ENCODE measurements at places on chromosomes 3 and 15.
A peak's percentile ranks its signal among the peaks of the same experiment; 100 is the strongest.

DNA sequence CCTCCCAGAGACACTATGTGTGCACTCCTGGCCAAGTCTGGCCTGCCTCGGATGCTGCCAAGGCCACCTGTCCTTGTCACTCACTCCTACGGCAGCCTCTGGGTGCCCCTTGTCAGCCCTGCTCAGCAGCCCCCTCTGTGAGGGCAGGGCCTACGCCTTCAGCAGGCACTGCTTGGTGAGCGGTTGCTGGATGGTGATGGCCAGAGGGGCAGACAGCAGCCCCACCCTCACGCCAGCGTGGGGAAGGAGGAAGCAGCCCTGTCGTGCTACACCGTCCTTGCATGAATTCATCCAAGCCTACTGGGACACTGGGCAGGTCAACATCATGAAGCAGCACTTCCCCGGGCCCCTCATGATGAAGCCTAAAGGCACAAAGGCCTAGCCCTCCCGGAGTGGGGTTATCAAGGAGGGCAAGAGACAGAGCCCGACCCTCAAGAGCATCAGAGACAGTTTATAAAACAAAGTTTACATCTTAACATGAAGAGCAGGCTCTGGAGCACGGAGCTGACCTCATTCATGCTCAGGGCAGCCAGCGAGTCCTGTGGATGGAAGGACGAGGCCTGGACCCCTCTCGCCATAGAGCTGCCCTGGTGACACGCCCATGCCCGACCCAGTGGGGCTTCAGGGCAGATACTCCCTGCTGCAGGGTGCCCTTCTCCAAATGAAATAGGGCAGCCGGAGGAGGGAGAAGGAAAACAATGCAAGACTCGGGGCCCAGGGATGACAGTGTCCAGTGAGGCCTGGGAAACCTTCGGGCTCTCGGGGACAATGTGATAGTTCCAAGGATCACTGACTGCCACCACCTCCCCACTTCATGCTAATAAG is 25.3 kb downstream of the CHDH start:
- DNase-seq, result no peak

DNA sequence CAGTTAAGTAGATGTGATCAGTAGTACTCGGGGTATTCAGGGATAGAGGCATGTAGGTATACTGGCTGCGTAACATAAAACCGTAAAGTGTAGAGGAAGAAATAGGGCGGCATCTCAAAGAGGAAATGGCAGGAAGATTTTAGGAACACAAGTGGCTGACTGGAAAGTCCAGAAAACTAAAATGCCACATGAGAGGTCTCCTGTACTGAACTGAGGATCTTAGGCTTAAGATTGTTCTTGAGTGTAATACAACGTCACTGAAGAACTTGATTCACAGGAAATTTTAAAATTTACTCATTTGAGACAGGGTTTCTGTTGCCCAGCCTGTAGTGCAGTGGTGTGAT is 2.3 kb upstream of the LMLN start:
- DNase-seq, result no peak

DNA sequence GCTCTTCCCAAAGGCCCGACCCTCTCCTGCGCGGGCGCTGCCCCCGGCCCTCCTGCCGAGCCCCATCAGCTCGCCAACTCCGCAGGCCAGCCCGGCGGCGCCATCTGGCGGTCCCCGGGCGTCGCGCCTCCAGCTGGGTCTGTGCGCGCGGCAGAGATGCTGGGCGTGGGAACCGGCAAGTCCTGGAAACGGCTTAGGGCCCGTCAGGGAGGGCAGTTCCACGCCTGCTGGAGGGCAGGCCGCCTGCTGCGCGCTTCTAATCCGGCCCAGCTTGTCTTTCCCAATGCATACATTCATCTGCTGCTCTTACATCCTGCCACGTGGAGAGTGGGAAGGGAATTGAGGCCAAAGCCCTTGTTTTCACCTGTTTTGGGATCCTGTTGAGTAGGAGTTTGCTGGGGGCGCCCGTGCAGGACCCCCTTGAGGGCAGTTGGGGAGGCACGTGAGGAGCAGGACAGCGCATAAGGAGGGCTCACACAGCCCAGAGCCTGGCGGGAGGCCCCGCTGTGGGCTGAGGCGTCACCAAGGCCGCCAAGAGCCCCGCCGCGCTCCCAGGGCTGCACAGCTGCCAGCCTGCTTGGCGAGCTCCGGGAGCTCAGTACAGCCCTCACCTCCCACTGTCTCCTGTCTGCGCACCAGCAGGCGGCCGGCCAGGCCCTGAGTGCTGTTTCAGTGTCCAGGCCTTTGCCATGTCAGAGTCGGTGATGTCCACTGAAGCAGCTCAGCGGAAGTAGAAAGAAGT is 165.6 kb downstream of the NSMCE3 start:
- peak; percentile 28 for DNase-seq

DNA sequence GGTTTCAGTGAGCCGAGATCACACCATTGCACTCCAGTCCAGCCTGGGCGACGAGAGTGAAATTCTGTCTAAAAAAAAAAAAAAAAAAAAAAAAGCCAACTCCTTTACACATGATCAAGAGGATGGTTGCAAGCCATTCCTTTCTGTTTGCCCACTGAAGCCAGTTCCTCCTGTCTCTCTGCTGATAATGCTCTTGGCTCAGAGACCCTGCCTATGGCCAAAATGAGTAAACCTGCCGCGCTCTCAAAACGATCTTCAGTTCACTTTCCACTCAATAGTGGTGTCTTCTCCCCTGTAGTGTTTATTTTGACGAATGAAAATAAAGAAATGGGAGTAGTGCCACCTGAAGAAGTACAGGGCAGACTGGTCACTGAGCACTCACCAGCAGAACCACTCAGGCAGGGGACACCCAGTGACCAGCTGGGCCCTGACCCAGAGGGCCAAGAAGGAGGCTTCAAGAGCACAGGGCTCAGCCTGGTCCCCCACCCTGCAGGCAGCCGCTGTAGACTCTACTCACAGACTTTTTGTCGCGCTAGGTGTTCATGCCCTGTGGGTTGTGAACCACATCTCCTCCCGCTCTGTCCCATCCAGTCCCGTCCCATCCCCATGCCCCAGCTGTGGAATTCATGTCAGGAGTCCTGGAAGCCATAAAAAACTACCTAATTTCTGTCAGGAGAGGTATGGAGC is 23.6 kb downstream of the GRAMD2A start:
- DNase-seq, result no peak

GRCh38 chr3:81601707-81602305 is 159.6 kb downstream of the GBE1 start:
- DNase-seq, result no peak

DNA sequence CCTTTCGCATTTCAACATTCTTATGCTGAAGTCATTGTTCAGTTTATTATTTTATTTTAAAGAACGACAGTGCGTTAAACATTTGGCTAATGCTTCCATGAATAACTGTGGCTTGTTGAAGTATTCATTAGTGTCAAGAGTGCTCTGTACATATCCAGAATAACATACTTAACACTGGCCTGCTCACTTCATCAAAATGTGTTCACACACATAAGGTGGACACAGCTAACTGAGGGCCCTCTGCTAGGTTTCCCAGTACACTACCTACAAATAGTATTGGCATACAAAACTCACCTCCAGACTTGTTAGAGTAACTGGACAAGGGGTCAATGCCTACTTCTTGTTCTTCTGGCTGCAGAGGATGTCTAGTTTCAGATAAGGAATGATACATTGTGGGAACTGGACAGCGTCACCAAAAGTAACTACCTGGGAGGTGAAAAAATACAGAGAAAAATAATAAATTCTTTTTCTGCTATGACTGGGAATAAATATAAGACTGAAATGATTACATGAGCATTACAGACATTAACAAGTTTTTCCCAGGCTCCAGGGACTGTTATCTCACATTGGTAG is 234.2 kb downstream of the TBC1D5 start:
- DNase-seq, result no peak

- DNase-seq, result no peak
Observed at GRCh38 chr15:70576276-70576675, 187.1 kb downstream of the UACA start.

- no peak for DNase-seq
Observed at GRCh38 chr3:105415951-105416350, 49.2 kb downstream of the ALCAM start.

GRCh38 chr3:153305189-153305588 is 143.2 kb downstream of the RAP2B start:
- DNase-seq, result no peak

DNA sequence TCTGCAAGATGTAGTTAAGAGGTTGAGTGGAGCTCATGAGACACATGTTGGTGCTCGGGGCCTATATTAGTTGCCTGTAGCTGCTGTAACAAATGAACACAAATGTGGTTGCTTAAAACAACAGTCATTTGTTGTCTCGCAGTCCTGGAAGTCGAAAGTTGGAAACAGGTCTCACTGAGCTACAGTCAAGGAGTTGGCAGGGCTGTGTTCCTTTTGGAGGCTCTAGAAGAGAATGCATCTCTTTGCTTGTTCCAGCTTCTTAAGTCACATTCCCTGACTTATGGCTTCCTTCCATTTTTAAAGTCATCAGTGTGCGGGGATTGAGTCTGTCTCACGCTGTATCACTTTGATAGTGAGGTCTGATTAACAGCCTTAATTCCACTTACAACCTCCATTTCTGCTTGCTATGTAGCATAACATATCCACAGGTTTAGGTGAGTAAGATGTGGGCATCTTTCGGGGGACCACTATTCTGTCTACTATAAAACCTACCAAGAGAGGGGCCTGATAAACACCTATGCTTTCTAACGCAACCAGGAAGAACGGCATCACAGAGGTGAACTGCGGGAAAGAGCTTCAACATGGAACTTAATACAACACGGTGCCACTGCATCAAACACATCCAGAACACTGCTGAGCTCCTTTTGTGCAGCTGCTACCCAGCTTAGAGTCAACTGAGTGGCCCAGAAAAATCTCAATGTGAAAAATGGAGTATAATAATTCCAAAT is 119.4 kb downstream of the ATP10A start:
- DNase-seq, result no peak

GRCh38 chr3:148796799-148797198 is 30.8 kb upstream of the CPB1 start:
- DNase-seq, result no peak

- no peak for DNase-seq
Observed at GRCh38 chr15:33234020-33234461, 39.5 kb upstream of the FMN1 start.

GRCh38 chr15:101841656-101842055 is 29.7 kb downstream of the OR4F15 start:
- no peak for DNase-seq

DNA sequence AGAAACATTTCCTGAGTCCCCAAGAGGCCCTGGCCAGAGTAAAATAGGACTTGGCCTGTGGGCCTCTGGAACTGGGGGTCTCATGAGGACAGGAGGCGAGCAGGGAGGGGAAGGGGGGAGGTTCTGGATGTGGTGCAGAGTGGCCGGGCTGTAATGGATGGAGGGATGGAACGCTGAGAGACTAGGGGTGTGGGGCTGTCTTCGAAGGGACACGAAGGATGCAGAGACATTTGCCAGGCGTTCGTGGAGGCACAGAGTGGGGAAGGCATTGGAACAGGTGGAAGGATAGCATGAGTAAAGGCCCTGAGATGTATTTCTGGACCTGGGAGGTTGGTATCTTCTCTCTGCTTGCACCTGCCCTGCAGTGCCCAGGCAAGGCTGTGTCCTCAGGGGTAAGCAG is 2.1 kb upstream of the LCTL start:
- DNase-seq, result no peak

DNA sequence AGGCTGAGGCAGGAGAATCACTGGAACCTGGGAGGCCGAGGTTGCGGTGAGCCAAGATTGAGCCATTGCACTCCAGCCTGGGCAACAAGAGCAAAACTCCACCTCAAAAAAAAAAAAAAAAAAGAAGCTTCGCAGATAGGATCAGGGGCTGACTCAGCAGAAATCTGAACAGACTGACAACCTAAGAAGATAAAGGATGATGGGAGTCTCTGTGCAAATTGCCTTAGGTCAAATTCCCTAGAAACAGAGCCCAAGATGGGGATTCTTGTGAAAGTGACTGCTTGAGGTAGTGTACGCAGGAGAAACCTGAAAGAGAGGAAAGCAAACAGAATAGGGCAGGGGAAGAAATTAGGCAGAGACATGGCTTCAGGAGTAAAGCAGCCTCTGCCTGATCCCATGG is 160.8 kb upstream of the LRIG1 start:
- no peak for DNase-seq

DNA sequence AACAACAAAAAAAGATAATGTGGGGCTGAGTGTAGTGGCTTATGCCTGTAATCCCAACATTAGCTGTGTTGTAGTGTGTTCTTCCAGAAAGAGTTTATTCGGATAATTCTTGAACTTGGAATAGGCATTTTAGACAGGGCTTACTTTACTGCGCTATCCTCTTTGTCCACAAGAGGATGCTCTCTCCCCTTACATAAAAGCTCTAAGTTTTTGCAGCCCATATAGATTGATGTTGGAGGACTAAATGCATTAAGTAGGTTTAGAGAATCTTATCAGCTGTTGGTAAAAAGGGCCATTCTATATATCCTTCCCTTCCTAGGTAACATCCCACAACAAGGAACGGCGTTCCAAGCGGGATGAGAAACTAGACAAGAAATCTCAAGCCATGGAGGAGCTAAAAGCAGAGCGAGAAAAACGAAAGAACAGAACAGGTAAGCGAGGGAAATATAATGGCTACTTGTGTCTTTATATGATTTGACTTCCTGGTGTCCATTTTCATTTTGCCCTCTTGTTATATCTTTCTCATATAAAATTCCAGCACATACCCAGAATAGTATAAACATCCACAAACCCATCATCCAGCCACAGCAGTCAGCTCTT is 27.8 kb upstream of the ITPKA start:
- peak; percentile 14 for DNase-seq

- no peak for DNase-seq
Observed at GRCh38 chr3:151113343-151113742, 27.9 kb downstream of the MED12L start.

- no peak for DNase-seq
Observed at GRCh38 chr15:38651328-38652038, 86.9 kb upstream of the RASGRP1 start.

- no peak for DNase-seq
Observed at GRCh38 chr3:29410220-29410619, 129.3 kb downstream of the RBMS3 start.

DNA sequence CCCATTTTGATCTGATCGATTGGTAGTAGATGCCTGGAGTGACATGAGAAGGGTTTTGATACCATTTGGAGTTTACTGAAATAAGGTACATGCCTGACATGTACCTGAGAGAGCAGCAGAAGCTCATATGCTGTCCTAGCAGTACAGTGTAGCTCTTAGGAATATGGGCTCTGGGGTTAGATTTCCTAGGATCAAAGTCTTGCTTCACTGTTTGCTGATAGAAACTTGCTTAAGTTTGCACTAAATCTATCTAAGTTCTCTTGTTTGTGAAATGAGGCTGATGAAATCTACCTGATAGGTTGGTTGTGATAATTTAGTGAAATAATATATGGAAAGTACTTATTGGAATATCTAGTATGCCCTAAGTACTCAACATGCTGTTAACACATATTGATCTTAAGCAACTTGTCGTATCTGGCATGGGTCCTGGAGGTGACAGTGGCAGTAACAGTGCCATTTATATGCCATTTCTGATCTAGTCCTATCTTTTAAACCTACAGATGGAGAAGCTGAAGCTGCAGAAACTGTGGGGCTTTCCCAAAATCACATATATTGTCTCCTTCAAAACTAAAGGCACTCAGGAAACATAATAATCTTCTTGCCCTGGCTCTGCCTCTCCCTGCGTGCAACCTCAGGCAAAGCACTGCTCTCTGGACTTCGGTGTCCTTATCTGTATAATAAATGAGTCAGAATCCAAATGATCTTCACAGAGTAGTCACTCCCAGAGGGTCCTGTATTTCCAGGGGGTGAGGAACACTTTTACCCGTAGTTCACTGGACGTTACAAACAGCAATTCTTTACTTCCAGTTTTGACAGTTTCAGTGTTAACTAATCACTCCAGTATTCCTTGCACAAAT is 223.6 kb upstream of the SETMAR start:
- DNase-seq, result no peak
